GM04504 (cell line): ENCODE measurements at places on chromosomes 6 and 20.

DNA sequence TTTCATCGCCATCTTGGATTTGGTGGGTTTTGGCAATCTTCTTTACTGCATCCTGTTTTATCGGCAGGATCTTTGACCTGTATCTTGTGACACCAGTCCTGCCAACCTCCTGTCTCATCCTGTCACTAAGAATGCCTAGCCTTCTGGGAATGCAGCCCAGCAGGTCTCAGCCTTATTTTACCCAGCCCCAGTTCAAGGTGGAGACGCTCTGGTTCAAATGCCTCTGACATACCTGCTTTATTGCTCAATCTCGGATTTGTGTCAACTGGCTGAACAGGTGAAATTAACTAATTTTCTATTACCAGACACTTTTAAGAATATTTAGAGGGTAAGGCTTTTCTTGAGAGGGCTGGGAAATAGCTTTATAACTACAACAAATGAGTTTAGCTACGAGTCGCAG is 102.5 kb downstream of the SASH1 start:
- DNase-seq: no peak

- no peak for DNase-seq
These were observed 145.9 kb downstream of the IMPG1 start for GRCh38 chr6:75926293-75927168.

- DNase-seq: no peak
These were observed 39.0 kb upstream of the ECHDC1 start for GRCh38 chr6:127382413-127382812.

DNA sequence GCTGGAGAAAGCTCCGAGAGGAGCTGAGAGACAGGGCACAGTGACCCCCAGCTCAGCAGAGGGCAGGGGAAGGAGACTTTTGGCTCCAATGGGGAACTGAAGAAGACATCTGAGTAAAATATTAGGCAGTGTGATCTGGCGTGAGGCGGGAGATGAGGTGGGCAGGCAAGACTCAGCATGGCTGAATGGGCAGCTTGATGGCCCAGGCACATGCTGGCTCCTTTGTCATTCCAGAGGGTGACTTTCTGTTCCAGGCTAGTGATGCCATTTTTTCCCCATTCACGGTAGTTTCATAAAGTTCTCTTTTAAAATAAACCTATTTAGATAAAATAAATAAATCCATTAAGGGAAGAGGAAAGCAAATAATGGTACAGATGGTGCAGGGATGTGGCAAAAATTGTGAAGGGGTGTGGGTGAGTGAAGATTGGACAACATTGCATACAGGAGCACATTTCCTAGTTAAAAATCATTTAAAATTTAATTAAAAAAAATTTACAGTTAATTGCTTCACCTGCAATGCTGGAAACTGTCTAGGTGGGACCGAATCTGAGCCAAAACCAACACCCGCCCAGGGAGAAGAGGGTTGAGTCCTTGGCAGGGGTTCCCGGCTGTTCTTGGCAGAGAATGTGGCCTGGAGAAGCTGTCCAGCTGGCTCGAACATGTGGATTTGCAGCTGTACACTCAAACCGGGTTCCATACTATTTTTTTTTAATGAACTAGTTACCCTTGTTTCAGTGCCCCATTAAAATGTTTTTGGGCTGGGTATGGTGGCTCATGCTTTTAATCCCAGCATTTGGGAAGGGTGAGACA is 41.7 kb upstream of the PRELID3B start:
- no peak for DNase-seq

- no peak for DNase-seq
These were observed 78.1 kb upstream of the MTHFD1L start for GRCh38 chr6:150787429-150787828.

- no peak for DNase-seq
These were observed 18.1 kb downstream of the C6orf132 start for GRCh38 chr6:42124223-42124836.

GRCh38 chr20:2759603-2760296 is 40.7 kb downstream of the CPXM1 start:
- DNase-seq: no peak

GRCh38 chr20:54272901-54273488 is 65.1 kb downstream of the PFDN4 start:
- no peak for DNase-seq

DNA sequence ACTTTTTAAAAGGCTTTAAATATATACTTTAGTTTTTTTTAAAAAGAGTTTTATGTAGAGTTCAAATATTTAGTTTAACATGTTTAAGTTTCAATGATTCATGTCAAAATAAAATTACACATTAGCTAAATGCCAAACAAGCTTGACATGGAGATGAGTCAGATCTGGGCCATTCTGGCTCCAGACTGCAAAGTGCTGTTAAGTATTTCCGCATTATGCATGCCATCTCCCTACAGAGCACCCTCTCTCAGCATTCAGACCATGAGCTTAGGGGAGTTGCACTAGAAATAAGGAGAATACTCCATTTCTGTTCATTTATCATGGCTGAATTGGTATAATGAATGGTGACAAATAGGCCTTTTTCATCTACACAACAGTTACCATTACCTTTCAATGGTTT is 21.5 kb upstream of the HS3ST5 start:
- DNase-seq: no peak

GRCh38 chr6:84278321-84278998 is 51.0 kb upstream of the CEP162 start:
- no peak for DNase-seq

- no peak for DNase-seq
These were observed 113.9 kb upstream of the PRSS16 start for GRCh38 chr6:27133281-27134227.

- DNase-seq: no peak
These were observed 40.5 kb downstream of the KCNQ2 start for GRCh38 chr20:63431944-63432343.

- no peak for DNase-seq
These were observed 179.1 kb upstream of the EYA4 start for GRCh38 chr6:133062077-133062476.

DNA sequence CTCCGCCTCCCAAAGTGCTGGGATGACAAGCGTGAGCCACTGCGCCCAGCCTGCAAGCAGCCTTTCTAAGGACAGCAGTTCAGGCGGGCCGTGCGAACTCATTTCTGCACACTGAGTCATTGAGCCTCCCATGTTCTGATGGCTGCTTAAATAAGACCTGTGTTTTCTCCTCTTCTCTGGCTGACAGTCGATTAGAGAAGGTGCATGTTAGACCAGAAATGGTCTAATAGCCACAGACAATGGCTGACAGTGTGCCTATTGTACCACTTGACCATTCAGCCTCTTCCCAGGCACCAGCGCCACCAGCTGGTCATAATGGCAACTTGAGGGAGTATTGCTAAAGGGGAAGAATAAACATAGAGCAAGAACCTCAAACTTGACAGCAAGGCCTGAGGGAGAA is 6.2 kb downstream of the CST11 start:
- DNase-seq: no peak

DNA sequence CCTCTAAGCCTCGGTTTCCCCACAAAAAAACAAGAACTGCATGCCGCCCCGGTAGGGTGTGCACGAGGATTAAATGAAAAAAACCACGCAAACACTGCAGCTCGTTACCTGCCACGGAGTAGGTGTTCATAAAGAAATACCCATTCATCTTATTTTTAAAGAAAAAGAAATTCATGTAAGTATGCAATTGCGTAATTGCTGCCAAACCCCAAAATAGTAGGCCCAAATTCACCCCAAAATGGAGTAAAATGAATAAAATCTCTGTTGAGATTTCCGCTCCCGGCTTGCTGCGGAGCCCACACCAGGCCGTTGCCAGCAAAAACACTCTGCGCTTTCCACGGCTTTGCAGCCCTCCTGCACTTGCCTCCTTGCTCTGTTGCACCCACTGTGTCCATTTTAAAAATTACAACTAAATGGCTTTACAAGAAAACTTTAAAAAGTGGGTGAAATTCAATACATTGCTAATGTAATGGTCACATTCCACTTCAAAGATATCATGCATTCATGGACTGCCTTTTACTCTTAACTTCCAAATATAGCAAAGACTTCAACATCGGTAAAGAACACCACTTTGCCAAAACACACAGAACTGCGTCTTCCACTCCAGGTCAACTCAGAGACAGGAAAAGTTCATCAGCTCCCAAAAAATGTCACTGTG is 125.0 kb downstream of the ZMYND8 start:
- no peak for DNase-seq

DNA sequence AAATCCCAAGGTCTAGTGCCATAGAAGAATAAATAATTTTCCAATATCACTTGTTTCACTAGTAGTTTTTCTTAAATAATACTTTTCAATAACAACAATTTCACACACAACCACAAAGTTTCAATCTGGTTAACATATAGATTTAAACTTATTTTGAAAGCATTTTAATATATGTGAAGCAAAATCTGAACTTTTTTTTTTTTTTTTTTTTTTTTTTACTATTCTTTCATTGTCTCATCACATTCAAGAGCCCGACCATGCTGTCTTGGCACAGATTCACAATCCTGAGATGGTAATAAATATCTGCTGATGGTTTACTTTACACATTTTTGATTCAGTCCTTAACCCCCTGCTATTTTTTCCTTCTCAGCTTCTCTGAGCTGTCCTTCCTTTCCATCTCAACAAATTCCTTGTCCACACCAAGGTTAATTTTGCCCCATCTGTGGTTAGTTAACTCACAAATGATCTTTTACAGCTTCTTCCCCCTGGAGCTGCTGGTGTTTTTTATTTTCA is 262.8 kb downstream of the TMEM242 start:
- DNase-seq: no peak

GRCh38 chr20:57849121-57849520 is 139.3 kb upstream of the PMEPA1 start:
- no peak for DNase-seq

GRCh38 chr20:57953638-57954037 is 243.8 kb upstream of the PMEPA1 start:
- no peak for DNase-seq

DNA sequence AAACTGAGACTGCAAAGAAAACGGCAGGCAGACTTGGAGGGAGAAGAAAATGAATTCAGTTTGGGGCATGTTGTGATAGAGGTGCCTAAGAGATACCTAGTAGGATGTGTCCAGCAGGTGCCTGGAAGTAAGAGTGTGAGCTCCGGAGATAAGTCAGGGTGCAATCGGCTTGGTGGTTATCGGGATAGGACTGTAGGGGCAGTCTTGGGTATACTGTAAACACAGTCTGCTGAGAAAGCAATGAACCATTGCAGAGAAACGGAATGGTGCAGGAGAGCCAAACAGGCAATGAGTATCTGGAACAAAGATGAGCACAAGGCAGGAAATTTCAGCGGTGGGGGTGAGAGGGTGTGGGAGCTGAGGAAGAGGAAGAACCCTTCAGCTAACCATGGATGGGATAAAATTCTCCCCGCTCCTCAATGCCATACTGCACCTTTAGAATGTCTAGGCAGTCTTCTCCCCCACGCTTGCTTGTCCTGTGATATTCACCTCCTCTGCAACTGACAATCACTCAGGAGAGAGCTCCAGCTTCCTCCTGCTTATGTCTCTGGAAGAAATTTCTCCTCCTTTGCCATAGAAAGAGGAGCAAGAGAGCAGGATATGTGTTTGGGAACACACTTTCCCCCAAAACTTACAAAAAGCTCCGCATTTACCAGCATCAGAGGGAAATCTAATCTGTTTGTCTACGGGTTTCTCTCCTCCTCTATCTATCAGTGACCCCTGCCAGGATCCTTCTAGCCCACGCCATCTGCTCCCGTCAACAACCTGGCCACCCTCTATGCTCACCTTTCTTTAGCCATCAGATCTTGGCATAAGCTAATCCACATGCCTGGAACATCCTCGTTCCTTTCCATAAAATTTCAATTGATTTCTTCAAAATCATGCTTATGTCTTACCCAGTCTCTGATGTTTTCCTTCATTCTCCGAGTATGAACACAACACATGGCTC is 381.7 kb upstream of the JARID2 start:
- DNase-seq: no peak

DNA sequence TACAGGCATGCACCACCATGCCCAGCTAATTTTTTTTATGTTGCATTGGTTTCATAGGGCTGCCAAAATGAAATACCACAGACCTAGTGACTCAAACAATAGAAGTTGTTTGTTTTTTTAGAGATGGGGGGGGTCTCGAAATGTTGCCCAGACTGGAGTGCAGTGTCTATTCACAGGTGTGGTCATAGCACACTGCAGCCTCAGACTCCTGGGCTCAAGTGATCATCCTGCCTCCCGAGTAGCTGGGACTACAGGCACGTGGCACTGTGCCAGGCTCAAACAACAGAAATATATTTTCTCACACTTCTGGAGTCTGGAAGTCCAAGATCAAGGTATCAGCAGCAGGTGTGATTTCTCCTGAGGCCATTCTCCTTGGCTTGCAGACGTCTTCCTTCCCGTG is 6.6 kb upstream of the SLC16A10 start:
- no peak for DNase-seq

- no peak for DNase-seq
These were observed 107.4 kb upstream of the TNFAIP3 start for GRCh38 chr6:137759624-137760023.

DNA sequence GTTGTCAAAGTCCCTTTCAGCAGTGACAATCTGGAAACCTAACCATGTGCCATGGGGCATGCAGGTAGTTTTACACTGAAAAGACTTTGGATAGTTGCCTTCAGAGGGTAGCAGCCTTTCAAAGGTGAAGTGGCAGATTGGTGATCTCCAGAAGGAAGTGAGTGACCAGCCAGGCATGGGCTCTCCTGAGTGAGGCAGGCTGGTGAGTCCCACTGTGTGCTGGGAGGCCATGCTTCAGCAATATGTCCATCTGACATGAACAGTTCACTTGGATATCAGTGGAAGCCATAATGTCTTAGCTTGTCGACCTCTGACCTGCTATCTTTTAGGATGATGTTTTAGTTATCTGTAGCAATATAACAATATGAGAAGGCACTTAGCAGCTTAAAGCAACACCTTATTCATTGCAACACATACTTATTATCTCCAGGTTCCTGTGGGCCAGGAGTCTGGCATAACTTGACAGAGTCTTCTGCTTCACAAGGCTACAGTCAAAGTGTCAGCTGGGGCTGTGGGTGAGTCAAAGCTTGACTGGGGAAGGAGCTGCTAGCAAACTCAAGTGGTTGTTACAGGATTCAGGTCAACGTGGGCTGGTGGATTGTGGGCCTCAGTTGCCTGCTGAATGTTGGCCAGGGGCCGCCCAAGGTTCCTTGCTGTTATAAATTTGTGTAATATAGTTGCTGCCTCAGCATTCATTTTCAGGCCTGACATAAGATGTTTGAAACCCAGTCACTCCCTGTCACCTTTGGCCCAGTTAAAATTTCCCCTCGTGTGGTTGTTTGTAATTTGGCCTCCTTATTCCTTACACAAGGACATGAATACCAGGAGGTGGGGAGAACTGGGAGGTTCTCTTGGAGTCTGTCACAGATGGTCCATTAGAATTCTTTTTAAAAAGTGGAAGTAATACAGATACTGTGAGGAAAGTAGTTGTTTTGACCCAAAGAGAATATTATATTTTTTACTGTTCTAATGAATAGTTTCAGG is 100.2 kb downstream of the UST start:
- DNase-seq: no peak

- no peak for DNase-seq
These were observed 186.2 kb upstream of the PMEPA1 start for GRCh38 chr20:57896017-57896416.
